ENCODE measurements at places on chromosomes 5 and 9.

GRCh38 chr5:50759526-50760270, 93.3 kb downstream of the PARP8 start:
- no peak for DNase-seq

DNA sequence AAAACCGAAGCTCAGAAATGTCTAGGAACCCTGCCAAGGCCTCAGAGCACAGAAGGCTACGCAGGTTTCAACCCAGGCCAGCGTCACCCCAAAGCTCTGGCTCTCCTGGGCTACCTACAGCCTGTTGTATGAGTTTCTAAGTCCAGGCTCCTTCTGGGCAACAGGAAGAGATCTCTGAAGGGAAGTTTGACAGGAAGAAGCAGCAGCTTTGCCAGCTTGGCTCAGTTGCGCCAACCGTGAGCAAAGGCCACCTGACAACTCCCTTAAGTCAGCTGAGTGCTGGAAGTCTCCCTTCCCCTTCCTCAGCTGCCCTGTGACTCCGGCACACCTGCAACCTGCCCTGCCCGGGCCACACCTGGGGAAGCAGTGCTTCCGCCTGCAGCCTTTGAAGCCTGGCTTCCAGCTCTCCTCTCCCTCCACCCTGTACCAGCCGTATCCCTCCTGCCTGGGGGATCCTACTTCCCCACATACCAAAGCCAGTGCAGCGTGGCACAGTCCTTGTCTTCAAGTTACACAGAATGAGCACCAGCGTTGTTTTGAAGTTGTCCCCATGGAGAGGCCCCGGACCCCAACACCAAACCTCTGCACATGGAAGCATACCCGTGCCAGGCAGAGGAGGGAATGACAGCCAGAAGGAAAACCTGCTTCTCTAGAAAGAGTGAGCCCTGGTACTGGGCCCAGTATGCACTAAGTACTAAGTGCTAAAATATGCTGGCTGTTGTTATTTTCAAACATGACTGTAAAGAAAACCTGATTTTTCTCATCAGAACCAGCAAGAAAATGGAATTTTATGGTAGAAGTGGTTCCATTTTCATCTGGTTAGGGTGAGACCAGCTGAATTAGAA, 36.5 kb downstream of the SHB start:
- peak; percentile 59 for DNase-seq

DNA sequence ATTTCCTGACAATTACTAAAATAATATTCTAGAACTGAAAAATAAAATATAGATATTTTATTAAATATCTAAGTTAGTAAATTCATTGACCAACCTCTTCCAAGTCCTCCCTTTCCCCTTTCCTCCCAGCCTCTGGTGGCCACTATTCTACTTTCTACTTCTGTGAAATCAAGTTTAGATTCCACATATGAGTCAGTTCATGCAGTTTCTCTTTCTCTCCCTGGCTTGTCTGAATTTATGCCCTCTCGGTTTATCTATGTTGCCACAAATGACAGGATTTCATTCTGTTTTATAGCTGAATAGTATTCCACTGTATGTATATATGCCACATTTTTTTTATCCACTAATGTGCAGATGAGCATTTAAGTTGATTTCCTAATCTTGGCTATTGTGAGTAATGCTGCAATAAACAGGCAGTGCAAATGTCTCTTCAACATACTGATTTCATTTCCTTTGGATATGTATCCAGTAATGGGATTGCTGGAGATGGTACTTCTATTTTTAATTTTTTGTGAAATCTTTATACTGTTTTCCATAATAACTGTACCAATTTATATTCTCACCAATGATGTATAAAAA, 52.3 kb downstream of the WDR36 start:
- DNase-seq: no peak

DNA sequence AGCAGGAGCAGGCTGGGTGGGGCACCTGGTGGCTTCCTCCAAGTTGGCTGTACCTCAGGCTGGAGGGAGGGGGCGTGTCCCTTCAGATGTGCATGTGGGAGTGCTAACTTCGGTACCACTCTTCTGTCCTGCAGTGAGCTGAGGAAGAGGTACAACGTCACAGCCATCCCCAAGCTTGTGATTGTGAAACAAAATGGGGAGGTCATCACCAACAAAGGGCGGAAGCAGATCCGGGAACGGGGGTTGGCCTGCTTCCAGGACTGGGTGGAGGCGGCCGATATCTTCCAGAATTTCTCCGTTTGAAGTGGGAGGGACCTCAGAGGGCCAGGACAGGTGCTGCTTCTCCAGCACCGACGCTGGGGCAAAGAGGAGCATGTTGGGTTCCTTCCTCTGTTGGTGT, 9.3 kb downstream of the NXNL2 start:
- DNase-seq: no peak

GRCh38 chr5:54291498-54291897, 18.9 kb downstream of the ARL15 start:
- DNase-seq: no peak

GRCh38 chr5:162052676-162053075, 14.9 kb upstream of the GABRG2 start:
- no peak for DNase-seq
